ENCODE measurements at places on chromosomes 16 and 17. TPM values are rescaled to one million over a fixed set of nuclear protein-coding genes. Genes with fewer than 3 reads are reported as not detected.

DNA sequence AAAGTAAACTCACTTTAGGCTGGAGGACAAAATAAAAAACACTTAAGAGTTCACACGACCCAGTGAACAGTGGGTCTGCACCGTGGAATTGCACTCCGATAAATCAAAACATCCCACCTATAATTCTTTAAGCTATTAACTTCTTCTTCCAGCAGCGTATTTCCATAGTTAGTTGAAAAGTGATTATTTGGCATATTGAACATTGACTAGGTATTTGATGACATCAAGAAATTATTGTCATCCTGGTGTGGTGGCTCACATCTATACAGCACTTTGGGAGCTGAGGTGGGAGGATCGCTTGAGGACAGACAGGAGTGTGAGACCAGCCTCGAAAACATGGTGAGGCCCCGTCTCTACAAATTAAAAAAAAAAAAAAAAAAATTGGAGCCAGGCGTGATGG is 23.4 kb downstream of the IGF2BP1 start:
- DNase-seq, result no peak

GRCh38 chr17:79835953-79836509 is 3.2 kb downstream of the CBX4 start:
- peak; percentile 90 for DNase-seq

DNA sequence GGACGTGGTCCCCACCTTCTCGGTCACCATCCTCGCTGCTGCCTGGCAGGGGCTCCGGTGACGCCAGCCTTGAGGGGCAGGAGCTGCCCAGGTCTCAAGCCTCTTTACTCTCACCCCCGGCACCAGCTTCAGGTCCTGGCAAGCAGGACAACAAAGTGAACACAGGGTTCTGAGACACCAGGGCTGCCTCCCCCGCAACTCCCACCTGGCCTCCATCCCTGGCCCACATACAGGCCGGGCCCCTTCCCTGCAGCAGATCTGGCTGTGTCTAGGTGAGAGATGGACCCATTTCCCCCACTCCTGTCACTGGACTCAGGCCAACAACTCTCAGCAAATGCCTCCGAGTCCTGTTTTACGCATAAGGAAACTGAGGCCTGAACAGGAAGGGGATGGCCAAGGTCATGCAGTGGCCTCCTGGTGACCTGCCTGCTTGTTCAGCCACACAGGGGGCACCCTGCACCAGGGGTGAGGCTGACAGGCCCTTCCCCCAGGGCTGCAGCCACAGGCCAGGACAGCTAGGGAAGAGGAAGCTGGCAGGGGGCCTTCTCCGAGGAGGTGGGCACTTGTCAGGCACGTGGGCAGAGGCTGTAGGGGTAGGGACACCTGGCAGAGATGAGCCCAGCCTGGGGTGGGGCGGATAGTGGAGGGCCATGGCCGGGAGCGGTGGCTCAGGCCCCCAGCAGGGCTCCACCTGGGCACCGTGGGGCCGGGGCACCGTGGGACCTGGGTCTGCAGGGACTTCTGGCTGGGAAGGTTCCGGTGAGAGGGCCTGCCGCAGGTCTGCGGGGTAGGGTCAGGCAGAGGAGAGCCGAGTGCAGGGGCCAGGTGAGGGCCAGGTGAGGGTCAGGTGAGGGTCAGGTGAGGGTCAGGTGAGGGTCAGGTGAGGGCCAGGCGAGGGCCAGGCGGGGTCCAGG is 46.7 kb upstream of the PVALEF start:
- DNase-seq, result no peak

DNA sequence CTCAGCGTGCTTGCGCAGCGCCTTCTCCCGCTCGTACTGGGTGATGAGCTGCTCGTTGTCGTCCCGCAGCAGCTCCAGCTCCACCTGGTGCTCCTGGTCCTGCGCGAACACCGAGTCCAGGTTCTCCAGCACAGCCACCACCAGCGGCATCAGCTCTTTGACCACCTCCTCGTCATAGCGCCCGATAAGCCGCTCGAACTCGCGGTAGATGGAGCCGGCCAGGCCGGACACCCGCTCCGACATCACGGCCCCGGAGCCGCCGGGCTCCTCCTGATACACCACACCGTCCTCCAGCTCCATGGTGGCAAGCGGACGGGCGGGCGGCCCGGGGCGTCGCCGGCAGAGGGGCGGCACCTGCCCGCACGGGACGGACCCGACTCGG is 320 bp downstream of the SPAG9 start:
- DNase-seq, result no peak

DNA sequence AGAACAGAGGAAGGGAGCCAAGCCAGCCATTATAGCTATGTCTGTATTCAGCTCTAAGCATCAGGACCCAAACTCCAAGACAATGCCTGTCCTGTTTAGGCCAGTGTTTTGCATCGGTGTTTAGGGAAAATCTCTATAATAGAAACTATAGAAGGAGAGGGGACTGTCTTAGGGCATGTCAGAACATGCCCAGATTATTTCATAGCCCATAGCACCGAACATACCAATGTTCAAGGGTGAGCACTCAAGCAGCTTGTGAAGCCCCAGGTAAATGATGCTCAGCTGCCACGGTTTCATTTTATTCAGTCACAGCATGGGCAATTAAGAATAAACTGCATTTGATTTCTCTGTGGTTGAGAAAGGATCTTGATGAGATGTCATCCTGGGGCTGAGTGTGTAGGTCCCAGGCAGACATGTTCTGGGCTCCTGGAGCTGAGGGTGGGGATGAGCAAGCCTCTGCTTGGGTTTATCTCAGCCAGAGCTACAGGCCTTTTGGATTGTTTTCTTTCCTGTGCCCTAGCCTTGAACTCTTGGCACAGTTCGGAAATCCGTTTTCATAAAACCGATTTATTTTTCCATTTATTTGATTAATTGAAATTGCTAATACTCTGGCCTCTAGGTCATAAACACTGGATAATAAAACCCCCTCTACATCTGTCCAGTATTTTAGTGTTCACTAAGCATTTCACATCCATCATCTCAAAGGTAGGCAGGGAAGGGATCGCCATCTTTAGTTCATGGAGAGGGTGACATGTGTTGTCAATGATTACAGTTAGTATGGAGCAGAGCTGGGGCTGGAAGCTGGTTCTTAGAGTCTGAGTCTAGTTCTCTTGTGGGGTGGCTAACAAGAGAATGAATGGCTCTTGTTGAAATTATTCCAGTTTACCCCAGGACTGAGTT is 290.7 kb upstream of the ASIC2 start:
- DNase-seq, result no peak

DNA sequence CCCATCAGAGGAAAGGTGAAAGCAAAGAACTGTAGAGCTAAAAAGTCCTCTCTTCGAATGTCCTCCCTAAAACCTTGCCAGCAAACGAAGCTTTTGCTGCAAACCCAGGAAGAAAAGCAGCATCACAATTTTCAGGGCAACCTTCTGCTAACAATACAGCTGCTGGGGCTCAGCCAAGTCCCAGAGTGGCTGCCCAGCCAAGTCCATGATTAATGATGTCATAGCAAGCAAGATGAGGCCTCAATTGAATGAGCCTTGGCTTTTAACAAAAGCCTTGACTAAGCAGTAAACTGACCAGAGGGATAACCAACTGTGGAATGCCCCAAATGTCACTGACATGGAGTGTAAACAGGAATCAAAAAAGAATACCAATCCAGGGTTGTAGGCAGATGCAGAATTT is 342.7 kb downstream of the PMP22 start:
- no peak for DNase-seq

DNA sequence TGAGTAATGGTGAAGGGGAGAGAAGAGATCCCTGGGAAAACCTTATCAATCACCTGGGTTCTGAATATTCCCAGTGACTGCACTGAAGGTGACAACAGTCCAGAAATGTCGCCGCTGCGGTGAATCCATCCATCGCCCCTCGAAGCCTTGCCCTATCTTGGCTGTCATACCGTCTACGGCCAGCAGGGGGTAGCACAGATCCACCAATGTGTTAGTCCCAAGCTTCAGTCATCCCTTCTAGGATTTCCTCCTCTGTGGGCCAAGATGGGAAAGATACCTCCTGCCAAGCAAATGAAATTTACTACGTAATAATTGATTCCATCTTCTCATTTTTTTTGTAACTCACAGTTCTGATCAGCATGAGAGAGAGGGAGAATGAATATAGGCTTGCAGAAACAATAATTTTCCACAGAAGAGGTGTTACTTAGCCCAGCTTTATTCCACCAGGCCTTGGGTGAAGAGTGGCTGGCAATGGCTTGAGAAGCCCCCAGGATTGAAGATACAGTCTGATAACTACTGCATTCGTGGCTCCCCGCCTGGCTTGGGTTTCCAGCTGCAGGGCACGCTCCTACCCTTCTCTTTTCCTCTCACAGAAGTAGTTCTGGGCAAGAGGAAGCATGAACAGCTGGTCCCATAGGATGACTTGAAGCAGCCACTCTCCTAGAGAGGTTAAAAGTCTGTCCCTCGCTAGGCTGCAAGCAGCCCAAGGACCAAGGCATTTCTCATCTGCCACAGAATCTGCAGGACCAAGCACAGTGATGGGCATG is 2.6 kb upstream of the FMNL1 start:
- DNase-seq, result peak; percentile 88

DNA sequence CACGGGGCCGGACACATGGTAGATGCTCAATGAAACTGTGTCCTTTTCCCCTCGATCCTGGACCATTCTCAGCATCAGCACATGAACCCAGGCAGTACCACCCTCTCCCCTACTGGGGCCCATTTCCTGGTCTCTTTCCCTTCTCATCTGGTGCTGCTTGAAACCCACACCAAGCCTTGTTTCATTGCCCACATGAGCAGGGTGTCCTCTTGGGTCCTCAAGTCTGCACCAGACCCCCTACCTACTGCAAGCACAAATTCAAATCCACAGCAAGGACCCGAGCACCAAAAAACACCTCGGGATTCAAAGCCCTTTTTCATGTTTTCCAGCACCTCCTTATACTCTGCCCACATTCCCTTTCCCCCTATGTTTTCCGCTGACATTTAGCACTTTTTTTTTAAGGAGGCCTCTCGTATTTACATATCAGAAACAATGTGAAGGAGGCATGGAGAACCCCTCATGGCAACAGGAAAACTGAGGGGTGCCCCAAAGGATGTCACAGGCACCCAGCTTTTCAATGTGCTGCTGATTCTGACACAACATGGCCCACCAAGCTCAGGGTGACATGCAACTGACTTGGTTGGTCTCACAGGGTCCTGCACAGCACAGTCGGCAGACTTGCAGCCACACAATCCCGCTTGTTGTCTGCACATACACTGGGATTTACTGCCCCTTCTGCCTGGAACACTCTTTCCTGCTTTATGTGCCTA is 4.6 kb upstream of the CCL1 start:
- DNase-seq, result no peak

GRCh38 chr16:483341-484075 is 44.0 kb upstream of the CAPN15 start:
- DNase-seq, result no peak

DNA sequence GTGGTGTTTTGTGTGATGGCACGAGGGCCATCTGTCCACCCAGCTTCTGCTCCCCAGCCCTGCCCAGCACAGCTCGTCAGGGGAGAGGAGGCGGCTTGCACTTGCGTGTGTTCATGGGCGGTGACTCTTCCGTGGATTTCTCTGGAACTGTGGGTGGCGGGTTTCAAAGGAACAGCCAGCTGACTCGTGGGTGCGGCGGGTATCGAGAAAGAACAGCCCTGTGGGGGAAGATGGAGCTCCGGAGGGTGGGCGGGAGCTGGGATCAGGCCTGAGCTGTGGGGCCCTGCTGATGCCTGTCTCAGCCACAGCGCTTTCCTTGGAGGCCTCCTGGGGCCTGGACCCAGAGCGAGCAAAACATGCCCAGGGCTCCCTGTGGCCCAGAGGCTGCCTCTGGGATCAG is 13.2 kb downstream of the NAGPA start:
- DNase-seq, result no peak

GRCh38 chr16:68279726-68280558 is 15.6 kb downstream of the SLC7A6 start:
- DNase-seq, result no peak

DNA sequence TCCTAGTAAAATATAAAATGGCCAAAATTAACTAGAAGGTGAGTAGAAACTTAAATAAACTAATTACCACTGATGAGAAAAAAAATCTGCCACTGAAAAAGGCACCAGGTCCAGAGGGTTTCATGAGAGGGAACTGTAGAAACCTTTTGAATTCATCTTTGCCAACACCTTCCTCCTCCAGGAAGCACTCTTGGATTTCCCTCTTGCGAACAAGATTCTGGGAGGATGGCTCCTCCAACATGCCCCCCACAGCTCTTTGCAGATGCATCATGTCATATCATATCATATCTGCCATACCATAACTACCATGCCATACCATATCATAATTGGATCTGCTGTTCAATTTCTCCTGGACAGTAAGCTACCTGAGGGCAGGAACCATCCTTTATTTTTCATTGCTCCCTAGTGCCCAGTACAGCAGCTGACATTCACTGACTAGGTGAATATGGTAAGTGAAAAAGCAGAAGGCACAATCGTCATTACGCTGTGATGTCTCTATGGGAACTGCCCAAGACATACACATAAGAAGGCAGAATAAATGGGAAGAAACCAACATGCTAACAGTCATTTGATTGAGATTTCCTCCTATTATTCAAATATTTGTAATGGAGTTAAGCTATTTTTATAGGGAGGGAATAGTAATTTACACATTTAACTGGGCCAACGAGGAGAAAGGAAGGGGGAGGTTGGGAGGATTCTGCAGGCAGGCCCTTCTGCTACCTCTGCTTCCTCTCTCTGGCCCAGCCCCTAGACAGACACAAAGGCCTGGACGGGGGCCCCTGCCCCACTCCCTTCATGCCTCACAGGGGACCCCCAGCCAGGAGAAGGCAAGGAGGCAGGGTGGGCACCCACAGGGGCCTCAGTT is 110.1 kb upstream of the SMURF2 start:
- no peak for DNase-seq

DNA sequence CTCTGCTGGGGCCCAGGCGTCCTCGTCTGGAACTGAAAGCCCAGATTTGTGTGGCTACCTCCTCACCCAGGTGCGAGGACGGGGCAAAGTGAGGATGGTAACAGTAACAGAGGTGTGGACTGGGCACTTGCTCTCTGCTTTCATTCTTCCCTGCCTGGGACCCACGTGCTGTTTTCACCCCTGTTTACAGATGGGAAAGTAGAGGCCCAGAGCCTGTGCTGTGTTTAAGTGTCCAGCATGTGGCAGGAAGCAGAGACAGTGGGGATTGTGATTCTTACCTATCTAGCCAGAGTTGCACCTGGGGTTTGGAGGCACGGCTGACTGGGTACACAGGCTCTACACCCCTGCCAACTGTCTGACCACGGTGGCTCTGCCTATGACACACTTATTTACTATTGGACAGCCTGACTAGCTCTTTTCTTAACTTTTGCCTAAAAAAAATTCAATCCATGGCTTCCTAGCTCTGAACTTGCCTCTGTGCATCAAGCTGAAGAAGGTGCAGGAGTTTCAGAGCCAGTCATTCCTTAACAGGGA is 155.4 kb downstream of the CLEC16A start:
- DNase-seq, result no peak

GRCh38 chr17:21140911-21141310 is 14.1 kb downstream of the DHRS7B start:
- DNase-seq, result no peak

Gene MILR1
- 17.9 TPM for total RNA-seq

Gene GRAP
- total RNA-seq, result 10.6 TPM

Gene MT1H
- total RNA-seq, result 6.3 TPM

Gene ARHGAP27
- total RNA-seq, result 73.8 TPM

Gene SALL1
- not detected for total RNA-seq

Gene CD300LF
- 38.0 TPM for total RNA-seq

Gene ZNF385C
- 0.78 TPM for total RNA-seq

Gene ITGAL
- total RNA-seq, result 62.8 TPM

Gene ERN2
- total RNA-seq, result 0.29 TPM

Measured in upper lobe of right lung (tissue), 1 donor.